Heart left ventricle (tissue), 16 donors: ENCODE measurements at places on chromosomes 7 and 10.

GRCh38 chr10:6642876-6643275 is 62.8 kb upstream of the PRKCQ start:
- H3K4me1 ChIP-seq, result no peaks in the 10 kb centered on the region
- H3K36me3 ChIP-seq, result no peaks in the 10 kb centered on the region
- H3K27me3 ChIP-seq, result peaks cover 25% of the 10 kb centered on the region
- no peak overlapping the region for H3K4me3 ChIP-seq

DNA sequence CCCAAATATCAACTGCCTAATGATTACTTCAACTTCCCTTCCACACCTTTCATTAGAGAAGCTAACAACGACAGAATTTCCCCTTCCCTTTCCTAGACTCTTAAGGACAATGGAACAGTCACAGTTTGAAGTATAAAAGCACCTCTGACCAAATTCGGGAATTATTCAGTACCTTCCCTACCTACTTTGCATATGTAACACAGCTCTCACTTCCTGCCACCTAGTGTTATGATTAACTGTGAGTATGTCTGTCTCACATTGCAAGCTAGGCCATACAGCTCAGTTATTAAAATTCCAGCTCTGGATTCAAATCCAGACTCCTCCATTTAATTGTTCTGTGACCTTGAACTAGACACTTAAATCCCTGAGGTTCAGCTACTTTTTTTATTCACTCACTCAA is 44.8 kb upstream of the HPSE2 start:
- H3K36me3 ChIP-seq, result no peaks in the 10 kb centered on the region
- DNase-seq, result no peak
- no peak overlapping the region for H3K4me3 ChIP-seq
- no peak overlapping the region for H3K27ac ChIP-seq

- no peak overlapping the region for H3K27ac ChIP-seq
- DNase-seq, result no peak
- no peaks in the 10 kb centered on the region for H3K27me3 ChIP-seq
- no peak overlapping the region for H3K4me3 ChIP-seq
- H3K4me1 ChIP-seq, result no peaks in the 10 kb centered on the region
- H3K36me3 ChIP-seq, result no peaks in the 10 kb centered on the region
These were observed 78.0 kb downstream of the MALSU1 start for GRCh38 chr7:23377134-23377533.

- H3K27ac ChIP-seq, result no peak overlapping the region
- H3K4me1 ChIP-seq, result peaks cover 13% of the 10 kb centered on the region
- no peaks in the 10 kb centered on the region for H3K27me3 ChIP-seq
These were observed 11.1 kb downstream of the GET4 start for GRCh38 chr7:887488-887820.

DNA sequence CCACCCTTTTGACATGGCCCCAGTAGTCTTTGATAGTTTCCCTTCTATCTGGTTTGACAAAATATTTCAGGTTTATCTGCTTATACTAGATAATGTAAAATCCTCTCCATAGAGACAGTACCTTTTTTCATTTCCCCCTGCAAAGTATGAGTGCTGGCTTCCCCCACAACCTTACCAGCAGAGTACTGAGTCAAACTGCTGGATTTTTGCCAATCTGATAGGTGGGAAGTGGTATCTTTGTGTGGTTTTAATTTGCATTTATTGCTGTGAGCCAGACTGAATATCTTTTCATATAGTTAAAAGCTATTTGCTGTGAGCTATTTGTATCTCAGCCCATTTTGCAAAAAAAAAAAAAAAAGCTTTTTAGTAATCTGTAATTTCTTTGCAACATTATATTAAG is 32.1 kb upstream of the HECTD2 start:
- no peak overlapping the region for H3K27ac ChIP-seq
- H3K36me3 ChIP-seq, result no peaks in the 10 kb centered on the region
- no peak for DNase-seq
- H3K4me3 ChIP-seq, result no peak overlapping the region
- peaks cover 6% of the 10 kb centered on the region for H3K4me1 ChIP-seq

- DNase-seq, result no peak
- no peaks in the 10 kb centered on the region for H3K27me3 ChIP-seq
- H3K4me3 ChIP-seq, result no peak overlapping the region
- H3K27ac ChIP-seq, result no peak overlapping the region
- no peaks in the 10 kb centered on the region for H3K4me1 ChIP-seq
These were observed 76.1 kb downstream of the NHLRC2 start for GRCh38 chr10:113930482-113931057.

DNA sequence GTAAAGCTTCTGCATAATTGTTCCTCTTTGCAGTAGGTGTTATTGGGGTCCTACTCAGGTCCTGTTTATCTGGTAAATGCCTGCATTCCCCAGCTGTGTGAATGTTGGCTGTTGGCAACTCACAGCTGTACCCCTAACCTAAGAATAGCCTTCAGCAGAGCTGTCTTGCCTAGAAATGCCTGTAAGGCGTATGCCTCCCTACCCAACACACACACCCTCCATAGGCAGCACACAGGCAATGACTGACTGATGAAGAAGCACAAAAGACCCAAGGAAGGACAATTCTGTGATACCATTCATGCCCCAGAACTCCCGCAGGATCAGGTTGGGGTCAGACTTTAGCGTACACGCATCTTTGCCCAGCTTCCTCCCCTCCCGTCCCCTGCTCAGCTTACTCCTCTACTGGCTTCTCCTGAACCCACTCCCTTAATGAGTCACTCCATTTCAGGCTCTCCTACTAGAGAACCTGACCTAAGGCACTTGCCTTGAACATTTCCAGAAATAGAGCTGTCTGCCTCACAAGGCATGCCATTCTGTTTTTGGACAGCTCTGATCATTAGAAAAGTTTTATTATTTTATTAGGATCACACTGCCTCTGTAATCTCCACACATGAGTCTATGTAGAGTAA is 99.2 kb upstream of the PIK3CG start:
- H3K27ac ChIP-seq, result no peak overlapping the region
- no peak for DNase-seq
- H3K4me3 ChIP-seq, result no peak overlapping the region
- no peaks in the 10 kb centered on the region for H3K4me1 ChIP-seq
- no peaks in the 10 kb centered on the region for H3K27me3 ChIP-seq

DNA sequence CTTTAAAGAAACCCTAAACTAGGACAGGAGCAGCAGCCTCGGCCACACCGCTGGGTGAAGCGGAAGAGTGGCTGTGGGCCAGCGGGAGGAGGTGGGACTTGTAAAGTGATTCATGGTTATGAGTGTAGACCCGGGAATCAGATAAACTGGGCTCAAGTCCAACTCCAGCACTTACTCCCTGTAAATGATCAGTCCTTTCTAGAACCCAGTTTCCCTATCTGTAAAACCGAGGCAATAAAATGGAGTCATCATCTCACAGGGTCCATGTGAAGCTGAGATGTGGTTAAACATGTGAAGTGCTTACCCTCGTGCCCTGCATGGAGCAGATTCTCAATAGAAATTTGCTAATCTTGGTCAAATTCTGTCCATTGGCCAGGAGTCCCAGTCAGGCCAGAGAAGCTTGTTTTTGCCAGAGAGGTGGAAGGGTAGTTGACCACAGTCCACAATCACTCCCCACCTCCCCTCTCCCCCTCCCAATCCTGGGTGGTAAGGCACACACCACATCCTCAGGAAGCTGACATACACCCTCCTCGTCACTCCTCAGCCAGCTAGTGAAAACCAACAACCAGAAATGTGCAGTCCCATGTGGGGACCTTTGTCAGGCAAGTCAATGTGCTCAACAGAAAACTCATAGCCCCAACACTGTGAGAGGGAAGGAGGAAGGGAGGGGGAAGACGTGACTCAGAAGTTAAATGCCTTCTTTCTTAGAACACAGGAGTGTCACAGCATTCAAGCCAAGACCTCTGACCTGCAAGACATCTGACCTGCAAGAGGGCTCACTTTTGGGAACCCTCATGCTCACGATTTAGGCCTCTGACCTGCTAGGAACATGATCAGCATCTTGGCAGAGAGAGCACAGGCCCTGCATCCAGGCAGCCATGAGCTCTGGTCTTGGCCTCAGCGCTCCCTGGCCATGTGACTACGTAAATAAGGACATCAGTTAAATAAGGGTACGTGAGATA is 145.1 kb downstream of the PLXNA4 start:
- H3K36me3 ChIP-seq, result no peaks in the 10 kb centered on the region
- peak; percentile 52 for DNase-seq
- H3K4me3 ChIP-seq, result no peak overlapping the region
- H3K27me3 ChIP-seq, result no peaks in the 10 kb centered on the region
- peaks cover 15% of the 10 kb centered on the region for H3K4me1 ChIP-seq

GRCh38 chr7:25179325-25179724 is 49.0 kb downstream of the NPVF start:
- DNase-seq, result no peak
- H3K27ac ChIP-seq, result no peak overlapping the region
- H3K4me3 ChIP-seq, result peak overlapping the region; percentile 85
- peaks cover 6% of the 10 kb centered on the region for H3K4me1 ChIP-seq

GRCh38 chr10:117662126-117662525 is 119.6 kb downstream of the EMX2 start:
- no peaks in the 10 kb centered on the region for H3K36me3 ChIP-seq
- H3K4me1 ChIP-seq, result no peaks in the 10 kb centered on the region
- no peak overlapping the region for H3K27ac ChIP-seq
- no peak for DNase-seq
- H3K27me3 ChIP-seq, result no peaks in the 10 kb centered on the region

DNA sequence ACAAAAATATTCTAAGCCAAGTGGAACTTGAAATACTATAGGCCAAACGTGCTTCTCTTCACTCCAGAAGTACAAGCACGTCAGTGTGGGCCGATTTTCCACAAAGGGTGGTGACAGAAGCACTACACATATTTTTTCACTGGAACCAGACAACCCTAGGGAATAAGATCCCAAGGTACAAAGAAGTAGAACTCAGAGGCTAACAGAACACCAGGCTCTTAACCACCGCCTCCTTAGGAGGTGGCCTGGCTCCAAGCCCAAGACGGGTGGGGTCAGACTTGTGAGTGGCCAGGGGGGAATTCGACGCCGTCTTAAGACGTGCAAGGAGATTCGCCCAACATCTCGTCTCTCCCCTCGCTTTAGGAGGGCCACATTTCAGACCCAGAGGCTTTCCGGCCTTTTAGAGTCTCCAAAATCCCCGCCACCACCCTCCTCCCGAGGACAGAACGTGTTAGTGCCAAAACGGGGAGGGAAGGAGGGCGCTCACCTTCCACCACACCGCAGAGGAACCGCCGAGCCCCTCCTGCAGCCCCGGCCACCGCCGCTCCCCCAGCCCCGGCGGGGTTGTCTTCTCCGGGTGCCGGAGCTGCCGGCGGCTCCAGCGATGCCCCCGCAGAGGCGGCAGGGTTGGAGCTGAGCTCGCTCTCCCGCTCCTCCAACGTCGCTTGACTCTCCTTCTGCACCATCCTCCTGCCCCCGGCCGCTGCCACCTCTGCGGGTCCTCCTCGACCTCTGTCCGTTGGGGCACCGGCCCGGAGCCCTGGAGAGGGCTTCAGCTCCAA is 716 bp downstream of the OGA start:
- peak overlapping the region; percentile 92 for H3K27ac ChIP-seq
- H3K4me1 ChIP-seq, result peaks cover 34% of the 10 kb centered on the region
- peak; percentile 90 for DNase-seq
- H3K27me3 ChIP-seq, result no peaks in the 10 kb centered on the region
- H3K36me3 ChIP-seq, result no peaks in the 10 kb centered on the region

- no peak overlapping the region for H3K4me3 ChIP-seq
- no peak overlapping the region for H3K27ac ChIP-seq
- H3K36me3 ChIP-seq, result no peaks in the 10 kb centered on the region
- no peak for DNase-seq
These were observed 84.6 kb downstream of the ICA1 start for GRCh38 chr7:8177109-8177933.

DNA sequence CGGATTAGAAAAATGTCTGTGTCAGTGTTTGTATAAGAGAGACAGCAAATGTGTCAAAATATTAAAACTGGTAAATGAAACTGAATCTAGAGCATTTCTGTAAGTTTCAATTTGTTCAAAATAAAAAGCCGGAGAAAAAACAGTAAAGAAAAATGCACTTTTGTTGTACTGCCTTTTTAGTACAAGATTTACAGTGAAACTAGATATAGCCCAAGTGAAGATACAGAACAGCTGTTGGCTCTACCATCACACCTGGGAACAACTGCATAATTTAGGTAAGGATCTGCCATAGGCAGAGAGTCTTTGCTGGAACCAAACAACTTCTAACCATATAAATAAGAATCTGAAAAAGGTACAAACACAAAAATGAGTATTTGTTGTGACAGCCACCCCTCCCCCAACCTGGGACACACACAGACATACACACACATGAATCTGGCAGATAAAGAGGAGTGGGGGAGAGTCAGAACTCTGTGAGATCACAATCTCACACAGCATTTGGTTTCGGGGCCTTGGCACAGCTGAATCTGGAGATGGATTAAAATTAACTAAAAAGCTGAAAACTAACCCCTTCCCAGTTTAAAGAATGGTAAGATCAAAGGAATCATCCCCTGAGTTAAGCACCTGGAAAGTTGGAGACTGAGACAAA is 54.8 kb downstream of the DPY19L1 start:
- no peaks in the 10 kb centered on the region for H3K36me3 ChIP-seq
- DNase-seq, result no peak
- H3K27me3 ChIP-seq, result no peaks in the 10 kb centered on the region
- H3K27ac ChIP-seq, result no peak overlapping the region
- H3K4me1 ChIP-seq, result no peaks in the 10 kb centered on the region

- H3K27ac ChIP-seq, result no peak overlapping the region
- H3K4me3 ChIP-seq, result peak overlapping the region; percentile 33
- H3K36me3 ChIP-seq, result peaks cover 3% of the 10 kb centered on the region
- no peaks in the 10 kb centered on the region for H3K27me3 ChIP-seq
These were observed 95.9 kb downstream of the DNMBP start for GRCh38 chr10:99913831-99914235.

DNA sequence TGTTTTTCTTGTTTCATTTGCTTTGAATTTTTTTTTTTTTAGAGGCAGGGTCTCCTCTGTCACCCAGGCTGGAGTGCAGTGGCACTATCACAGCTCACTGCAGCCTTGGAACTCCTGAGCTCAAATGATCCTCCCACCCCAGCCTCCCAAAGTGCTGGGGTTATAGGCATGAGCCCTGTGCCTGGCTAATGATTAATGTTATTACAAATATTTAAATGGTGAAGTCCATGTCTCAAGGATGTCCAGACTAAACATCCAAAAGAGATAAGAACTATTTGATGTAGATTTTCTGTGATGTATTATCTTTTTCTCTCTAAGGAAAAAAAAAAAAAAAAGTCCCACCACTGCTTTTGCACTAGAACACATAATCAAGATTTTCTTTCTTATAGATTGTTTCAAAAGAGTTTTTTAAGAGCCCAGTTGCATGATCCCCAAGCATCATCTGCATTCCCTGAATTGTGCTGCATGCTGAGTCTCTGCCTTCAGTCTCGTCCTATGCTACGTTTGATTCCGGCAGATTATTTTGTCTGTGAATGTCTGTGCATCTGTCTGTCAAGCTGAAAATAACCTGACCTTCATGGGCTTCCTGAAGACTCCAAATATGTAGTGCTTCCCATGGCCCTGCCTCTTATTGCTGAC is 33.4 kb downstream of the MACROH2A2 start:
- DNase-seq, result no peak
- no peaks in the 10 kb centered on the region for H3K36me3 ChIP-seq
- no peaks in the 10 kb centered on the region for H3K27me3 ChIP-seq
- no peak overlapping the region for H3K27ac ChIP-seq
- no peak overlapping the region for H3K4me3 ChIP-seq
- H3K4me1 ChIP-seq, result no peaks in the 10 kb centered on the region

GRCh38 chr10:58030208-58030607 is 237.5 kb downstream of the IPMK start:
- H3K4me3 ChIP-seq, result no peak overlapping the region
- no peaks in the 10 kb centered on the region for H3K36me3 ChIP-seq
- no peak for DNase-seq
- H3K27ac ChIP-seq, result no peak overlapping the region
- H3K4me1 ChIP-seq, result no peaks in the 10 kb centered on the region
- H3K27me3 ChIP-seq, result no peaks in the 10 kb centered on the region

GRCh38 chr7:22717760-22718159 is 9.2 kb upstream of the IL6 start:
- H3K27ac ChIP-seq, result no peak overlapping the region
- no peak for DNase-seq
- H3K27me3 ChIP-seq, result no peaks in the 10 kb centered on the region
- H3K4me3 ChIP-seq, result no peak overlapping the region
- peaks cover 15% of the 10 kb centered on the region for H3K4me1 ChIP-seq
- no peaks in the 10 kb centered on the region for H3K36me3 ChIP-seq
